ENCODE measurements at places on chromosomes 2 and 18.

GRCh38 chr2:137670111-137670510 lies 294.2 kb upstream of the HNMT start:
- DNase-seq = no peak

DNA sequence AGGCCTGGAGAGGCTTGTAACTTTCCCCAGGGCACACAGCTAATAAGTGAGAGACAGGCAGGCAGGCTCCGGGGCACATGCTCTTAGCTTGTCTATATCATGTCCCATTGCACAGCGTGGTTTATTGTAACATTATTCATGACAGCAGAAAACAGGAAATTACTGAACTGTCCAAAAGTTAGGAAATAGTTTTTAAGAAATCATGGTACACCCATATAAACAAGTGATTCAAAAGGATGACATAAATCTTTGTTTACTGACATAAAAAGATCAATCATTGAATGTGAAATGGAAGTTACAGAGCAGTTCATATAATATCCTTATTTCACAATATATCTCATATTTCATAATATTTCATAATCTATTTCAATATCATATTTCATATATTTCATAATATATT lies 34.3 kb upstream of the TXNDC2 start:
- DNase-seq = no peak

DNA sequence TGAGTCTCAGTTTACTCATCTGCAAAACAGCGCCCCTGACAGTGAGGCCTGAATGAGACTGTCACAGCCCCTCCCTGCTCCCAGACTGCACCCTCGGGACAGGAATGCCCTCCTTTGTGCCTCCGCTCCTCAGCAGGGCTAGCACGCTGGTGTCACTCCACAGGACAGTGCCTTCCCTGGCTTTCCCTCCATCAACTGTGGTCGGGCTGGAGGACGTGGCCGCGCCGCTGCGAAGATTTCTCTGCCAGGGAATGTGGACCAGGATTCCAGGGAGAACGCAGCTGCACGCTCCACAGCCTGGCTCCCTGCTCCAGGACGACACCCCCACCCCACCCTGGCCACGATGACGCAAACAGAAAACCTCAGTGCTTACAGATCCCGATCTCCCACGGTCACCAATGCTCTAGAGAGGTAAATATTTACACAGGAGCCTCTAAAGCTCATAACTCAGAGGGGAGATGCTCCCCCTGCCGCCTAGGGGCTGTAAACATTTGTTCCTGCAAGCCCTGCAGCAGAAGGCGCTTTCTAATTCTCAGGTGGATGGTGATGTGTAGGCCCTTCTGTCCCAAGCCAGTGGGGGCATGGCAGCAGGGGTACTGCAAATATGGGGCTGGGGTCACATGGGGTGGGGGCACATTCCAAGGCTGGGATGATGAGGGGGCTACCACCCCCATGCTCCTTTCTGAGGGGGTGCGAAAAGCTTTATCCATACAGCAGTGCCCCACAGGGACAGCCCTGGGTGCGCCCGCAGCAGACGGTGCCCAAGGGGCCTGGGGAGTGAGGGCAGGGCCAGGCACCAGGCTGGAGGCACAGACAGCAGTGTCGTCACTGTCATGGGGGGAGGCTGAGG lies 12.4 kb downstream of the HS6ST1 start:
- DNase-seq = peak; percentile 97

- DNase-seq = no peak
Observed at GRCh38 chr2:236608188-236608525, 38.5 kb downstream of the ACKR3 start.

Data from skeletal muscle cell (primary cell).